Femur (tissue), 1 donor: ENCODE measurements at places on chromosomes 2 and 18.

DNA sequence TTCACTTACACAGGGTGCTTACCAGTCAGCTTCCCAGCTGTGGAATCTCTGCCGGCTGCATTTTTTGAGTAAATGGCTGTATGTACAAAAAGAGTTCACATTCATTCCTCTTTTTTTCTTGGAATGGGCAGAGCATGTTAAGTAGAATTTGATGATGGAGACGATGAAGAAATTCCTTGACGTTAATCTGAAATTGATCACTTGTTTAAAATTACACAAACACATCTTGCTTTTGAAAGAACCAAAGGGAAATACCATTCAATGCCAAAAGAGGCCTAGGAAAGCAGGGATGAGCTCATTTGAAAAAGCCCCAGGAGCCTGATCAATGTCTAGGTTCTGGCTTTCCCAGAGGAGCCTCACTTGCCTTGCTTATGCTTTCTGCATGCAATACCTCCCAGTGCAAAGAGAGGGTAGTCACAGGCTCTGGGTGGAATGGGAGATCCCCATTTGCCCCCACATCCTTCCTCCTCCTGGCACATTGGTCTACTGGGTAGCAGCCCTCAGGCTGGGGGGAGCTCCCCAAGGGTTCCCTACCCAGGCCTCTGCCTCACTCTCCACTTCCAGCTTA, 12.3 kb upstream of the SMAD7 start:
- no peak for DNase-seq

GRCh38 chr18:58848685-58849084, 16.0 kb upstream of the ZNF532 start:
- DNase-seq = no peak

- no peak for DNase-seq
Observed at GRCh38 chr2:211881449-211881848, 657.2 kb downstream of the ERBB4 start.

- DNase-seq = no peak
Observed at GRCh38 chr2:101264360-101264939, 11.8 kb downstream of the CNOT11 start.

DNA sequence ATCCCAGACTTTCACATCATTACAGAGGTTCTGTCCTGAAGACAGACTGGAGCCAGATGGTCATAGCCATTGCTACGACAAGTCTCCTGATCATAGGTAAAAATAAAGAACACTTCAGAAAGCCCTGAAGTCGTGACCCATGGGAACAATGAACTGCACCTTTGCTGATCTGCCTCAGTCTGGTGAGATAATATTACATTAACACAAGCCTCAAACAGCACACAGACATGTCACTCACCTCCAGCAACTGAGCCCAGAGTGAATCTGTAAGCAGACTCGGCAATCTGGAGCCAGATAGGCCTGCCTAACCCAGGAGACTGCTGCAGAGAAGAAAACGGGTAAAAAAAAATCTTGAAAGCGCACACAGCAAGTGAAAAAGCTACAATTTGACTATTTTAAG, 79.2 kb downstream of the SLC25A12 start:
- DNase-seq = no peak

DNA sequence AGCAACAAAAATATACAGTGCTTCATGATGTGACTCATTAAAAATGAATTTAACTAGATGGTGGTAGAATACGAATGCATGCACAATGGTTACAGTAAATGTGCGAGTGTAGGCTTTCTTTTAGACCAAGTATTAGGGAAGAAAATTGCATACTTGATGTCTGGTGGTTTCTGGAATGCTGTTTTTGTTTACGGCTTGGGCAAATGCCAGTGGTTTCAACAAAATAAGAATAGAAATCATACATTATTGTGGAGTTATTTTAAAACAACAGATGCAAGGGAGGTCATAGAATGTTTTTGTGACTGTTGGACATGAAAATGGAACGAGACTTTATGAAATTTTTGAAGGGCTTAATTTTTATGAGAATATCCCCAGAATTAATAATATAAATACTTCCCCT, 580.9 kb downstream of the PLCL1 start:
- no peak for DNase-seq

DNA sequence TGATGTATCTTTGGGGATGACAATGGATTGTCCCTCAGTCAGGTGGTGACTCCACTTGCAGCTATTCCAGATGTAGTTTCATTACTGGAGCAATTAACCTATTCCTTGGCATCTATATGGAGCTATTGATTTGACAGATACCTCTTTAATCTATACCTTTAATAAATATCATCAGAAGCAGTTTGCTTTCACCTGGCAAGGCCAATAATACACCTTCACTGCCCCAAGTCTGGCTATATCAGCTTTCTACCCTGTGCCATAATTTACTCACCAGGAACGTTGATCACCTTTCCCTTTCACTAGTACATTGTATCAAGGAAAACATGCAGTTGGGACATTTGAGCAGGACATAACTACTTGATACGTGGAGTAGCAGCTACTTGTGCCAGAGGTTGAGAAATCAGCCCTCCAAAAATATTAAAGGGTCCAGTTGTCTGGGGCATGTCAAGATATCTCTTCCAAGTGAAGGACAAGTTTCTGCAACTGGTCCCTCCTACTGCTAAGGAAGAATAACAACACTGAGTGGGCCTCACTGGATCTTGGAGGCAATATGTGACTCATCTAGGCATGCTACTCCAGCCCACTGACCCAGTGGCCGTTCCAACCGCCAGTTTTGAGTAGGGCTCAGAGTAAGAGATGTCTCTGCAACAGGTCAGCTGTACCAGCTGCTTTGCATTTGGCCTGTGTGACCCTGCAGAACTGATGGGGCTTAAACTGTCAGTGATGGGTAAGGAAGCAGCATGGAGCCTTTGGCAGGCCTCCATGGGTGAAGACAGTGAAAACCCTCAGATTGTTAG, 67.0 kb downstream of the PSMG2 start:
- no peak for DNase-seq

DNA sequence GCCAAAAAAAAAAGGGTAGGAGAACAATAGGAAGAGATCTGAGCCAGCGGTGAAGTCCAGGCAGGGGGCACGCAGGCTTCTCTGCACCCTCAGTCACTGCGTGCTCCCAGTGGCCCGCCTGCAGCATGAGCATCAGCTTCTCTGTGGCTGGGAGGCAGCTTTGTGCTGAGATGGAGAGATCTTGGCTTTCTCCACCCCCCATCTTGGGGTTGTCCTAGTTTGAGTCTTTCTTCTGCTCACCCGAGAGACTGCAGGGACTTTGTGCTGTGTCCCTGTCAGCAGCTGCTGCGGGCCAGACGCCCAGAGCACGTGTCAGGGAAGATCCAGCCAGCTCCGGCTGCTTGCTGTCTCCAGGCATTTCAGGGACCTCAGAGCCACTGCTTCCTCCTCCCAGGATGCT, 20.3 kb downstream of the TRAPPC12 start:
- peak; percentile 70 for DNase-seq

- no peak for DNase-seq
Observed at GRCh38 chr18:45939236-45939635, 27.9 kb downstream of the EPG5 start.

DNA sequence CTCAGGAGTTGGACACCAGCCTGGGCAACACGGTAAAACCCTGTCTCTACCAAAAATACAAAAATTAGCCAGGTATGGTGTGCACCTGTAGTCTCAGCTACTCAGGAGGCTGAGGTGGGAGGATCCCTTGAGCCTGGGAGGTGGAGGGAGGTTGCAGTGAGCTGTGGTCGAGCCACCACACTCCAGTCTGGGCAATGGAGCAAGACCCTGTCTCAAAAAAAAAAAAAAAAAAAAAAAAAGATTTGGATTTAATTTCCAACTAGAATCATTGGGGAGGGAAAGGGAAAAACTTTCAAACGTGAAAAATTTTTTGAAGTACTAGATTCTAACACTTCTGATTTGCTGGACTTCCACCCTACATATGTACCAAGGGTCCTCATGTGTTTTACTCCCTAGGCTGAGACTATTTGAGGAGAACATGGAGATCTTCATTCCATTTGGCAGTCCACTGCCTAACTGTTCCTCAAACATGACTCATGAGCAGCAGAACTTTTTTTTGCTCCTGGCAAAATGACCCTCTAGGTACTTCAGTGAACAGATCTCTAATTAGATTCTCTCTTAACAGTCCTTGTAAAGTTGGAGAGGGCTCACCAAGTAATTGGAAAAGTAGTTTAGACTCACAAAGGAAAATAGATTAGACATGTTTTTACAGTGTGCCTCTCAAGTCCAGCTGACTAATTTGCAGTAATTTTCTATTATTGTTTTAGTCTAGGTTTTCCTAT, 267.6 kb downstream of the METTL4 start:
- no peak for DNase-seq

GRCh38 chr2:240601831-240602160, 15.3 kb downstream of the CAPN10 start:
- DNase-seq = no peak

- peak; percentile 30 for DNase-seq
Observed at GRCh38 chr18:79523736-79524180, 128.0 kb downstream of the NFATC1 start.

- DNase-seq = no peak
Observed at GRCh38 chr2:221289846-221290245, 282.3 kb downstream of the EPHA4 start.

DNA sequence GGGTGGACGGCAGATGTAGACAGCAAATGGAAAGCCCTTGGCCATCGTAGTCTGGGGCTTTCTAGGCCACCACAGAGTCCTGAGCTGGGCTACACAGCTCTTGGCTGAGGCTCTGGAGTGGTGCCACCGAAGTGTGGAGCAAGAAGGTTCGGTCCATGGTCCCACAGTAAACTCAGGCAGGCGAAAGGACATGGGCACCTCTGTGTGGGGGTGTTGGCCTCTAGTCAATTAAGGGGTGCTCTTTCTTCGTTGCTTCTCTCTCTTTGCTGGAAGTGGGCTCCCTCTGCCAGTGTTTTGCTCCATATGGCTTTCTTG, 34.7 kb upstream of the MRPL33 start:
- no peak for DNase-seq

- no peak for DNase-seq
Observed at GRCh38 chr2:153584244-153584643, 105.7 kb upstream of the RPRM start.

GRCh38 chr18:59132810-59133465, 6.7 kb upstream of the SEC11C start:
- no peak for DNase-seq

DNA sequence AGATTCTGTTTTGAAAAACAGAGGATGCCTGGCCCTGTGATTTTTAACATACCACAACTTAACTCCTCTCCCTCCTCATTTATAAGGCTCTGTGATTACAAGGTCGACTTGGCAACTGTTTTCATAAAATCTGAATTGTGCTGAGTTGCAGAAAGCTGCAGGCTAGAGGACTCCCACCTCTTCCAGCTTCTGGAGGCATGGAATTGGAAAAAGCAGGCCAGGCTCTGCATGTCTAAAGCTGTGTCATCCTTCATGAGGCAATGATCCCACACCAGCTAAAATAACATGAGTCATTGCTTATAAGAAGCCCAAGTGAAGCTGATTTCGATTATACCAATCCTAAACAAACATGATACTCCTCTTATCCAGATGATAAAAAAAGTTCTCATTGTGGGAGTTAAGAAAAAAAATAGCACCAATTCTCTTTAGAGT, 11.7 kb downstream of the ARHGAP28 start:
- peak; percentile 64 for DNase-seq

GRCh38 chr18:71047882-71048281, 759.0 kb downstream of the SOCS6 start:
- DNase-seq = no peak

DNA sequence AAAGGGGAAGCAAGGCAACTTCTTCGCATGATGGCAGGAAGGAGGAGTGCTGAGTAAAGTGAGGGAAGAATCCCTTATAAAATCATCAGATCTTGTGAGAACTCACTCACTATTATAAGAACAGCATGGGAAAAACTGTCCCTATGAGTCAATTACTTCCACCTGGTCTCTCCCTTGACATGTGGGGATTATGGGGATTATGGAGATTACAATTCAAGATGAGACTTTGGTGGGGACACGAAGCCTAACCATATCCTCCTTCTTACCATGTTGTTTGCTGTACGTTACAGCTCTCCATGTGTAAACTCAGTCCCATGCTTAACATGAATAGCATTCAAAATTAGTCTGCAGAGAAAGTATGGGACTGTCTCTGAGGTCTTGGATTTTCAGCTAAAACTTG, 1096.8 kb upstream of the ACVR2A start:
- DNase-seq = no peak

- no peak for DNase-seq
Observed at GRCh38 chr2:88159481-88159880, 10.7 kb upstream of the THNSL2 start.

DNA sequence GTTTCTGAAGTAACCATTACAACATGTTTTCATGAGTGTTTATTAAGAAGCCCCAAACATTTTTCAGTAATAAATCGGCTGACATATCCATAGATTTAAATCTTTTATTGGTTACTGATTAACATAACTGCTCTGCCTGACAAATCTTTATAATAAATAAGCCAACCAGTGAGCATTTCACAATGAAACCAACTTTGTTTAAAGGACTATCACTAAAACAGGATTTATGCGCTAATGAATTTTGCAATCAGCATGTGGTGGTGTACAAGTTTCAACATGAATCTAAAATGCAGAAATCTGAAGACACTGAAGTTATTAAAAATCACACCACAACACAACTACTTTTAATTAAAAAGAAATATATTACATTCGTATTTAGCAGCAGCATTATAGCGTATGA, 166.7 kb downstream of the MEIS1 start:
- DNase-seq = no peak

GRCh38 chr2:170122883-170123547, 54.9 kb upstream of the MYO3B start:
- DNase-seq = no peak

GRCh38 chr2:123502931-123503330, 522.2 kb upstream of the CNTNAP5 start:
- no peak for DNase-seq

- no peak for DNase-seq
Observed at GRCh38 chr2:172437419-172438341, 10.3 kb downstream of the ITGA6 start.

DNA sequence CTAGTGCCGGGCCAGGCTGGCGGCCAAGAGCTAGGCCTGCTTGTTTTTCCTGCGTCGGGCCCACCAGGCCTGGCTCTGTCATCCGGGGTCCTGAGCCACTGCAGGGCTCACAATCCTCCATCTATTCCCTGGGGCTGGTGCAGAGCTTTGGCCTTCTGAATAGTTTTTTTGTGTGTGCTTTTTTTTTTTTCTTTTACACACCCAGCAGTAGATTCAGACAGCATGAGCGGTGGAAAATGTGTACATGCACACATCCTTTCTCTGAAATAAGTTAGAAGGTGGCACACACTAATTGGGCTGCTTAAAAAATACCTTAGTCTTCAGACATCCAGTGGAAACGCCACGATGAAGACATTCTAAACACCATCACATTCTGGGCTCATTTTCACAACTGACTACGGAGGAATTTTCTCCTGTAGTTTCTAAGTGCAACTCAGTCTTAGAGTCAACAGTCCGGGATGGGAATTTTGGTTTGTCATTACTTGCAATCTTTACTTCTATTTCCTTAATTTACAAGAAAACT, 6.1 kb downstream of the ZFP36L2 start:
- DNase-seq = no peak
